ENCODE measurements at places on chromosomes 2 and 18.
A peak's percentile ranks its signal among the peaks of the same experiment; 100 is the strongest.

DNA sequence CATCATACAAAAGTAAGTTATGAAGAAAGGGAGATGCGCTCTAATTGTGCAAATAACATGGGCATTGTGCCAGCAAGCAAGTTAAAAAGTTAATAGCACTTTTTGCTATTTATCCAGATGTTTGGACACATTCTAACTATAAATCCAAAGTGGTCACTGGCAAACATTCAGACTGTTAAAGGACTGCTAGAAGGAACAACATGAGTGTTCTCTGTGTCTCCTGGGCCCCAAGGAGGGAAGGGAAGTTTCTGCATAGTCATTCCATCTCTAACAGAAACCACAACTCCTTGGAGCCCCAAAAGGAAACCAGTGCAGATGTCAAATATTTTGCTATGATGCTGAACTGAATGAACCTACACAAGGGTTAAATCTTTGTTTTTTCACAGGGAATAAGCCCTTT is 213.3 kb upstream of the HNRNPA3 start:
- DNase-seq = peak; percentile 19

GRCh38 chr18:22687892-22688680 is 245.0 kb upstream of the RBBP8 start:
- DNase-seq = no peak

DNA sequence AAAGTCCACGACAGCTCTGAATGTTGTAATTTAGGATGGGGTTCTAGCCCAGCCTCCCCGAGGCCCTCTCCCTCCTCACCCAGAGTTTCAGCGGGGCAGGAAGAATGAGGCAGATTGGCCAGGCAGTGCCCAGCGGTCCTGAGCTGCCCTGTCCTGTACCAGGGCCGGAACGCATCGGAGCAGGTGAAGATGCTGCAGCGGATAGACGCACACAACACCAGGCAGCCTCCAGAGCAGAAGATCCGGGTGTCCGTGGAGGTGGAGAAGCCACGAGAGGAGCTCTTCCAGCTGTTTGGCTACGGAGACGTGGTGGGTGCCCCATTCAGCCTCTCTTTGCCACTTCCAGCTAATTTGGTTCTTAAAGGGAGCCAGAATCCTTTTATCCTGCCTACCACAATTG is 10.8 kb downstream of the KHK start:
- DNase-seq = no peak

GRCh38 chr2:45786030-45786835 is 134.8 kb downstream of the PRKCE start:
- DNase-seq = no peak

- no peak for DNase-seq
Observed at GRCh38 chr2:109719871-109720270, 74.2 kb upstream of the RGPD5 start.

- peak; percentile 39 for DNase-seq
Observed at GRCh38 chr2:96533292-96534073, 3.1 kb upstream of the ARID5A start.

GRCh38 chr2:199663157-199663556 is 187.8 kb downstream of the FTCDNL1 start:
- DNase-seq = no peak

DNA sequence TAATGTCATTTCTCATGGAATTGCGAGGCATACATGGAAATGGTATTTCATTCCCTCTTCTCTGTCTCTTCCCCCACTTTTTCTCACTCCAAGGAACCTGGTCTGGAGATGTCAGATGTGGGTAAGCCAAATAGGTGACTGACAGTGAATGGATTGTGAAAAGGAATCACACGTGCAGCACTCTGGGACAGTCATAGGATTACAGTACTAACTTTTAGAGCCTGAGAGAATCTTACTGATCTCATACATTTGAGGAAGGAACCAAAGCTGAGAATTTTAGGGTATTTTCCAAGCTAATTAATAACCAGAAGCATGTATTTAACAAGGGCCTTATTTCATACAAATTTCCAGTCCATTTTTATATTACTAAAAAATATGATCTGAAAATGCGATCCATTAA is 58.1 kb upstream of the ERBB4 start:
- DNase-seq = no peak

DNA sequence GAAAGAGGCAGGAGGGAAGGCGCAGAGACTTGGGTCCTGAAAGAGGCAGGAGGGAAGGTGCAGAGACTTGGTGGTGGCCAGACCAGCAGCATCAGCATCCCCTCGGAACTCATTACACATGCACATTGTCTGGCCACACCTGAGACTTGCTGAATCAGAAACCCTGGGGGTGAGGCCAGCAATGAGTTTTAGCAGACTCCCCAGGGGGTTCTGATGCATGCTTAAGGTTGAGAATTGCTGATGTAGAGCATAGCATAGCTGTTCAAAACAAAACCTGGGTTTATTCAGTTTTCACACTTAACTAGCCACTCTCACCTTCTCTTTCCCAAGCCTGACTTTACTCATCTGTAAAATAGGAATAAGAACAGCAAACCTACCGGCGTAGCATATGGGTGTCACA is 122.9 kb downstream of the MRO start:
- DNase-seq = no peak

DNA sequence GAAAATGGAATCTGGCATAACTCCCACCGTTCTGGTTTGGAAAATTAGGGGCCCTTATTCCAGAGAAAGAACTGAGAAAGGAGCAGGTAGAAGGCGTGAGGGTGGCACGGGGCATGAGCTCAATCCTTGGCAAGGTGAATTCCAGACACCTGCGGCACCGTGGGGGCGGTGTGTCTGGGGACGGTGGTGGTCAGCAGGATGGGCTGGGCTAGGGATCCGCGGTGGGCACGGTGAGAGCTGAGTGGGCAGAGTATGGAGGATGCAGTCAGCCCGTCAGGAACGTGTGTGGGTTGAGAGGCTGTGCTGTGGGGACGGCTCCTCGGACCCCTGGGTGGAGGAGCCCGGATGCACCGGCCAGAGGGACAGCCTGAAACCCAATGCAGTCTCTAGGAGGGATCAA is 61.1 kb downstream of the GNAL start:
- no peak for DNase-seq

- DNase-seq = peak; percentile 16
Observed at GRCh38 chr2:8684540-8684877, 2.7 kb downstream of the ID2 start.

GRCh38 chr2:131055169-131056065 is 37.8 kb downstream of the FAM168B start:
- no peak for DNase-seq

DNA sequence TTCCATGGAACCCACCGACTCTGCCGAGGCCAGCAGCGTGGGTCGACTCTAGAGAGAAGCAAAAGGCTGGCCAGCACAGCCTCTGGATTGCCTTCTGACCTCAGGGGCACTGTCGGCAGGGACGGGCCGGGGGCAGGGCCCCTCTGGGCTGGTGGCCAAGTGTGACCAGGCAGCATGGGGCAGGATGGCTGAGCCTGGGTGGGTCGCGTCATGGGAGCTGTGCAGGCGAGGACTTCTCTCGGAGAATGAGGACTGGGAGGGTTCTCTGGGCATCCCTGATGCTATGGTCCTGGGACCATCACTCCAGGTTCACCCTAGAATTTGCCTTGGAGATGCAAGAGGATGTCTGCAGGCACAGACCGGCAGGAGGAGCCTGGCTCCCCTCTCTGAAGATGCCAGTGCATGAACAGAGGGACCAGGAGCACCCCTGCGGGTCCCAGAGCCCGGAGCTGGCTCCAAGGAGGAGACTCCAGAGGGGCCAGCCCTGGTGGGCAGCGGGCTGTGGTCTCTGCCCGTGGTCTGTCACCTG is 289.2 kb downstream of the NDUFA10 start:
- DNase-seq = no peak

DNA sequence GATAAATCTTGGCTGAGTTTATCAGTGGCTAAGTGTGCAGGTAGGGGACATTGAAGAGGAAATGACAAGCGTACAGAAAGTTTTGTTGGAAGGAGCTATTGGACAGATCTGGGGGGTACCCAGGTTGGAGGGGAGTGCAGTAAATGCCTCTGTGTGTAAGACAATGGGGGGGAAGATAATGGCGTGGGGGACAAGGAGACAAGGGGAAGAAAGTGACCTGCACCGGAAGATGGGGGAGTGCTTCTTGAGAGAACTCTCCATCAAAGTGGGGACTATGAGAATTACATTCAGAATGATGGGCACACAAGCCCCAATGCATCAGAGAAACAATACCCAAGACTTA is 190.0 kb downstream of the ALPK2 start:
- no peak for DNase-seq

GRCh38 chr18:26700201-26700600 is 151.8 kb upstream of the KCTD1 start:
- DNase-seq = peak; percentile 27

DNA sequence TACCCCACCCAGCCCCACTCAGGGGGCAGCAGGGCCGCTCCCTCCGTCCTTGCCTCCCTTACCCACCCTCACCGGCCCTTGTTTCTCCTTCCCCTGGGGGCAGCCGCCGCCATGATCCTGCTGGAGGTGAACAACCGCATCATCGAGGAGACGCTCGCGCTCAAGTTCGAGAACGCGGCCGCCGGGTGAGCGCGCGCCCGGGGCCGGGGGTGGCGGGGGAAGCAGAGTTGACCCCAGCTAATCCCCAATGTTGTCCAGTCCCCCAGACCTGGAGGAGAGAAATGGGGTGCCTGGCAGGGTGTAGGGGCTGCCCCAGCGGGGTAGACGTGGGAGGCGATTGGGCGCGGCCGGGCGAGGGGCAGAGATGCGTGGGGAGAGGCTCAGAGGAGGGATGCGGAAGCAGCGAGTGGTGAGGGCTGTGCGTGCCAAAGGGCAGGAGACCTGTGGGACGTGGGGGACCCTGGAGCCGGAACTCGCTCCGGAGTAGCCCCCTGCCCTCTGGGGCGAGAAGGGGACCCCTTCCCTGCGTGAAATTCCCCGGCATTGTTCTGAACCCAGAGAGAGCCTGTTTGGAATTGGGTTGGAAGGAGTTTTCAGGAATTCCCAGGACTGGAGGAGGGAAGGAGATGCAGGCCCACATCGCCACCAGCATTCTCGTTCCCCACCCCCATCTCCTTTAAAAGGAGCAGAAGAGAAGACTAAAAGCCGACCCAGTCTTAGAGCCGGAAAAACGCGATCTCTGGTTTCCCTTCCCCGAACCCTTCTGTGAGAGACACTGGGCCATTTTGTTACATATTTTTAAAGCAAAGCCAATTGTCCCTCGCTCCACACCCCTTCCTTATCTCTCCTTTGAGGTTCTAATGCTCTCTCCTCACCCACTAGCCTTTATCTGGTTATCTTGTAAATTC is 625 bp downstream of the ARPC2 start:
- peak; percentile 23 for DNase-seq

DNA sequence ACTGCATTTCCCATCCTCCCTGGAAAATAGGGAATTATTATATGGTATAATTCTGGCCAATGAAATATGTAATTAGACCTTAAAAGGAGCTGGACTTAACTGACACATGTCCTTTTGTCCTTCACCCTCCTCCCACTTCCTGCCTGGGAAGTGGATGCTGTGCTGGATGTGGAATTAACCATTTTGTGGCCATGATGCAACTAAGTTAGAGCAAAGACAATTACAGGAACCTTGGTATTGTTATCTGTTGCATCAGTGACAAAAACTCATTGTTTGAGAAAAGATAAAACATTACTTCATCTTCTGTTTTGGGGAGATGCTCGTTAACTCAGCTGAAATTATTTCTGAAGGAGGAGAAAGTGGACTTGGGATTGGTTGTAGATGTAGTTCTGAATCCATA is 227.7 kb upstream of the BOD1L2 start:
- DNase-seq = no peak

GRCh38 chr2:32068-32467 is 14.2 kb downstream of the FAM110C start:
- DNase-seq = no peak

GRCh38 chr2:174775571-174775980 is 11.3 kb upstream of the CHRNA1 start:
- no peak for DNase-seq
